Brain pericyte (primary cell): ENCODE measurements at places on chromosomes 2 and 18.

DNA sequence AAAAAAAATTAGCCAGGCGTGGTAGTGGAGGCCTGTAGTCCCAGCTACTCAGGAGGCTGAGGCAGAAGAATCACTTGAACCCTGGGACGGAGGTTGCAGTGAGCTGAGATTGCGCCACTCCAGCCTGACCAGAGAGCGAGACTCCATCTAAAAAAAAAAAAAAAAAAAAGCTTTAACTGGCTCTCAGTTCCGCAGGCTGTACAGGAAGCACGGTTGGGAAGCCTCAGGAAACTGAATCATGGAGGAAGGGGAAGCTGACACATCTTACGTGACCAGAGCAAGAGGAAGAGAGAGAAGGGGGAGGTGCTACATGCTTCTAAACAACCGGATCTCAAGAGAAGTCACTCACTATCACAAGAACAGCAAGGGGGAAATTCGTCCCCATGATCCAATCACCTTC lies 505.6 kb upstream of the SLC8A1 start:
- DNase-seq, result no peak

- no peak for DNase-seq
These were observed 186.5 kb upstream of the HS6ST1 start for GRCh38 chr2:128505150-128505490.

GRCh38 chr2:216335252-216335651 lies 37.0 kb downstream of the MARCHF4 start:
- no peak for DNase-seq

GRCh38 chr2:64866797-64867196 lies 122.4 kb upstream of the SLC1A4 start:
- DNase-seq, result peak; percentile 97

DNA sequence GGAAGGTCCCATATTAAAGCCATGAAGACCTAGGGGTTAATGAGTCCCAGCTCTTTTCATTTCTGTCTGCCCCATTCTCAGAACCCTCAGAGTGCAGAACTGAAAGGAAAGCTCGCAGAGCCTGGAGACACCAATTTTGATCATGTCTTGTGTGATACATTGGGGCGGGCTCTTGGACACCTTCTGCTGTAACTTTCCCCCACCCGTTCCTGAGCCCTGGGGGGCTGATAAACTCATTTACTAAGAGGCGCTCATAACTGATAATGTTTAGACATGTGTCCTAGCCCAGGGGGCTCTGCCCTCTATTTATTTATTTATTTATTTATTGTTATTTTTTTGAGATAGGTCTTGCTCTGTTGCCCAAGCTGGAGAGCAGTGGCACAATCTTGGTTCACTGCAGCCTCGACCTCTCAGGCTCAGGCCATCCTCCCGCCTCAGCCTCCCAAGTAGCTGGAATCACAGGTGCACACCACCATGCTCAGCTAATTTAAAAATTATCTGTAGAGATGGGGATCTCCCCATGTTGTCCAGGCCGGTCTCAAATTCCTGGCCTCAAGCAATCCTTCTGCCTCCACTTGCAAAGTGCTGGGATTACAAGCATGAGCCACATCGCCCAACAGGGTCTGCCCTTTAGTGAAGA lies 72.4 kb upstream of the HAAO start:
- DNase-seq, result no peak

- no peak for DNase-seq
These were observed 32.1 kb downstream of the FARSB start for GRCh38 chr2:222623756-222624309.

- no peak for DNase-seq
These were observed 782 bp downstream of the MTA3 start for GRCh38 chr2:42569116-42569711.

GRCh38 chr2:195561116-195561921 lies 95.7 kb upstream of the SLC39A10 start:
- no peak for DNase-seq

DNA sequence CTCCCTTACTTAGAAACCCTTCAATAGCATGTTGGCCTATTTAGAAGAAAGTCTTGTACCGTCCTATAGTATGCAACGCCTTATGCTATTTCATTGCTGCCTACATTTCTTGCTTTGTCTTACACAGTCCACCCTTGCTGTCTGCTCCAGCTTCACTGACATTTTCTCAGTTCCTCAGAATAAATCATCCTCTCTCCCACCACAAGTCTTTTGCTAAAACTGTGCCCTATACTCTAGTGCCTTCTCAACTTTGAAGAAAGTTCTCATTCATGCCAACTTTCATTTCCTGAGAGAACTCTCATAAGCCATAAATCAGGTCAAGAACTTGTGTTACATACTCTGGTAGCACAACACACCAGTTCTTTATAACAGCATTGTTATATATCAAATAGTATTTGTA lies 54.3 kb upstream of the COL3A1 start:
- DNase-seq, result no peak

- no peak for DNase-seq
These were observed 18.8 kb upstream of the HAAO start for GRCh38 chr2:42810971-42811811.

GRCh38 chr2:55779459-55780421 lies 86.1 kb upstream of the PNPT1 start:
- no peak for DNase-seq

DNA sequence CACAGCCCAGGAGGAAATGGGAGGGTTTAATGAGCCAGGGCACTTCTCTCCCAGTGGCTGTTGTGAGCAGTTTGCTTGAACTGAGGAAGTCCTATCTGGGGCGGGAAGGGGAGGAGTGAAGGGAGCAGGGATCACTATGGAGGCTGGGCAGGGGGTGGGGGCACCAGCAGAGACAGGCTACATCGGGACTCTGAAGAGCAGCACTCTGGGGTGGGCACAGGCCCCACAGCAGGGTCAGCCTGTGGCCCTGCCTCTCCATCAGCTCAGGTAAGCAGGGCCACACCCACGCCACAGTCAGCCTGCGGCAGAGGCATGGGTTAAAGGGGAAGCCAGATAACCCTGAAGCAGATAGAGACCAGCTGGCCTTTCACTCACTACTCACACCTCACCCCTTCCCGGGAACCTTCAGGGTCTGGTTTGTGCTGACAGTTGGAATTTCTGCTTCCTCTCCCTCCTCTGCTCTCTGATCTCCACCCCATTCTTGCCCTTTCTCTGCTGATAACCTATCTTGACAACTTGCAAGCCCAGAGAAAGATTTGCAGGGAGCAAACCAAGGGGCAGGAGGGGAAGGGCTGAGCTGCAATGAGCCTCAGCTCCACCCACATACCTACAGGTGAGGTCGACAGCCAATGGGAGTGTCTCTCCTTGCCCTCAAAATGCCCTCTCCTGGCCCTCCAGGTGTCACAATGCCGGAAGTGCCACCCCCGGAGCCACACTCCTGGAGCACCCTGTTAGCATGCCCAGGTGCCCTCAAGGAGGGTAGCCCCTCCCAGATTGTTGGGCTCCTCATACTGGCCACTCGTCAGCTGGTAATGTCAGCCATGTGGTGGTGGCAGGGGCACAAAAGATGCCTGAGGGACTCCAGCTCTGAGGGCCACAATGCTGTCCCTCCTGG lies 3.7 kb downstream of the SIGLEC15 start:
- no peak for DNase-seq
